ENCODE measurements at places on chromosomes 7 and 10.

- DNase-seq: no peak
Observed at GRCh38 chr10:26621889-26622711, 75.4 kb upstream of the PDSS1 start.

DNA sequence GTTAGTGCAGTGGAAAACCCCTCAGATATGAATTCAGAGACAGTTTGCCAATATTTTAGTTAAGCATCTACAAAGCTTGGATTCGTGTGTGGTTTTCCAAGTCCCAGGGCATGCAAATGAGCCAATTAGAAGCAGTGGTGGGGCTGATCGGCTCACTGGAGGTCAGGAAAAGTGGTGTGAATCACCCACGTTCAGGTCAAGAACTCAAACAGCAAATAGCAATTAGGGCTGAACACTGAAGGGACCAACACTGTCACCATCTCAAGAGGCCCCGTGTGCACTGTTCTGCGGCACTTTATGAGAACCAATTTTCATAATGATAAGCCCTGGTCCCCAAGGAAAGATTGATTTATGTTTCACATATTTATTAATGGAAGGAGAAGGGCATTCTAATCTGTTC lies 68.9 kb downstream of the ADARB2 start:
- no peak for DNase-seq

- no peak for DNase-seq
Observed at GRCh38 chr7:113304104-113304503, 185.8 kb upstream of the SMIM30 start.

GRCh38 chr7:150668472-150668911 lies 17.0 kb upstream of the GIMAP2 start:
- peak; percentile 45 for DNase-seq

DNA sequence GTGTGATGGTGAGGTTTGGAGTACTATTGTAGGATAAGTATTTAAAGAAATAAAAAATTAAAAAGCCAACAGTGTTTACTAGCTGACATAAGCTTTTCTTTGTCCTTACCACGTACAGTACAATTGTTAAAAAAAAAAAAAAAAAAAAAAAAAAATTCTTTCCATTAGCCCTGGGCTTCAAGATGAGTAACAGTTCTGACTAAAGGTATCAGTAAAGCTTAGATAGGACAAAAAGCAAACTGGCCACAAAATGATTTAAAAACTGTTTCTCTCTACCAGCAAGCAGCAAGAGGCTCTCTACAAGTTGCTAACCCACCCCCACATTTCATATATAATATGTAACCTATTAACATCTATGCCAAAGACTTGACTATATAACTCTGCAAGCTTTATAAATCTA lies 17.5 kb downstream of the HYCC1 start:
- no peak for DNase-seq

DNA sequence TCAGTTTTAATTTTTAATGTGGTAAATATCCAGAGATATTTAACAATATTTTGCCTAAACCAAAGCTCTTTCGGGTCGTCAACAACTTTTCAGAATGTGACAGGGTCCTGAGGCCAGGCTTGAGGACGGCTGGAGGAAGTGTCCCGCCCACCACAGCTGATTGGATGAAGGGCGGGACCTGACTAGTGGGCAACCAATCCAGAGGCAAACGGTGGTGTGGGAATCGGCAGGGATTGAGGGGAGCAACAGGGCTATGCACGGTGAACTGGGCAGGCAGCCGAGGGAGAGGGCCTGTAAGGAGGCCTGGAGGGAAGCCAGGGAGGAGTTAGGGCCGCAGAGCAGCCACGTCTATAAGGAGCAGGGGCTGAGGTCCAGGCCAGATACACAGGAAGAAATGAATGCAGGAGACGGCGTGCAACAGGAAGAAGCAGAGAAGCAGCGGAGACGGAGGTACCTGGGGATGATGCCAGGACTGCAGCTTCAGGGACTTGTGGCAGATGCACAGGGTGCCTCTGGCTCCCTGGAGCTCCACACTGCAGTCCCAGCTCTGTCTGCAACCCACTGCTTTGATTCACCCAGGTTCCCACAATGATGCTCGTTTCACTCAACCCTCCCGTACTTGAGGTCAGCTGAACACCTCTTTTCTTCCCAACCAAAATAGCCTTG lies 46.1 kb upstream of the ZMIZ1 start:
- no peak for DNase-seq

GRCh38 chr10:32393911-32394310 lies 47.0 kb upstream of the EPC1 start:
- no peak for DNase-seq

DNA sequence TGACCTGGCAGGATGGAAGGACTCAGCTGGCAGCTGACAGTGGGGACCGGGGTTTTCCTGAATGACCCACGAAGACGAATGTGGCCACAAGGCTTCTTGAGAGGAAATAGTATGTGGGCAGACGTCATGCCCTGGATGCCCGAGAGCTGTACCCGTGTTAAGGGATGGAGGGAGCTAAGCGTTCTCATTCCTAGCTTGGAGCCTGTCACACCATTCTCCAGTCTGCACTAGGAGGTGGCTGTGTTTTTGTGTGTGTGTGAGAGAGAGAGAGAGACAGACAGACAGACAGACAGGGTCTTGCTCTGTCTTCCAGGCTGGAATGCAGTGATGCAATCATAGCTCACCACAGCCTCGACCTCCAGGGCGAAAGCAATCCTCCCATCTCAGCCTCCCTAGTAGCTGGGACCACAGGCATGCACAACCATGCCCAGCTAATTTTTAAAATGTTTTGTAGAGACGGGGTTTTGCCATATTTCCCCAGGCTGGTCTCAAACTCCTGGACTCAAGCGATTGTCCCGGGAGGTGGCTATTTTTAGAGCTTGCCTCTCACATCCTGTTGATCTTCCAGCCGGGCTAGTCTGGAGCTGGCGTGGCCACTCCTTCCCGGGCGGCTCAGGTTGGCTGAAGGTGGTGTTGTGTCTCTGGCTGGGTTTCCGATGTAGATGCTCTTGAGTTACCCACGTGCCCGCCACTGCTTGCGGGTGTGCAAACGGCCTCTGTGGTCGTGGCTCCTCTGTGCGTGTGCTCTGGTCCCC lies 2.1 kb downstream of the AMZ1 start:
- no peak for DNase-seq

DNA sequence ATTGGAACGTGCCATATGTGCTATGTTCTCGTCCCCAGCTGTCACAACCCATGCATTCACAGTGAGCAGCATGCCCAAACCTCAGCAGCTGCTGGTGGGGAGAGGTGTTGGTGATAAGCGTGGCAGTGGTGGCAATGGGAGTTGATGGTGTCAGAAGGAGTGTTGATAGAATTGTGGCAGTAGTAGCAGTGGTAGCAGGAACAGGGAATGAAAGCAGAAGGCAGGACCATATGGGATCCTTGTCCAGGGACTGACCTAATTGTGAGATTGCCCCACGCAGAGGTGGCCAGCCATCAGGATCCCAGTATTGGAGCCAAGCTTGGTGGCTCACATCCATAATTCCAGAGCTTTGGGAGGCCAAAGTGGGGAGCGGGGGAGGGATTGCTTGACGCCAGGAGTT lies 276.3 kb downstream of the GALNT17 start:
- no peak for DNase-seq

DNA sequence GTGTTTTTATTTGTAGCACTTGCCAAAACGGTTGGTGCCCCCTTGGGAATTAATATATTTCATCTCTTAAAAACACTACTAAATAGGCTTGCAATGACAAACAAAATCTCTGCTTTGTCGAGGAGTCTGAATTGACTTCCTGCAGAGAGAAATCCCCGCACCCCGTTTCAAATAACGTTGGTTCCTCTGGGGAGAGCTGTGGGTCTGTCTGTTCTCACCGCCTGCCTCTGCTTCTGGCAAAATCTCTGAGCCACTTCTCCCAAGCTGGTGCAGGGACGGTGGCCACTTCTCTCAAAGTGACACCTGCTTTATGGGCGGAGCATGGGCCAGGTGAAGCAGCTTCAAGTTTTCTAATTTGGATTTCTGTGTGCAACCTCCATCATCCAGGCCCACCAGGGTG lies 186.3 kb upstream of the ADARB2 start:
- DNase-seq: no peak

DNA sequence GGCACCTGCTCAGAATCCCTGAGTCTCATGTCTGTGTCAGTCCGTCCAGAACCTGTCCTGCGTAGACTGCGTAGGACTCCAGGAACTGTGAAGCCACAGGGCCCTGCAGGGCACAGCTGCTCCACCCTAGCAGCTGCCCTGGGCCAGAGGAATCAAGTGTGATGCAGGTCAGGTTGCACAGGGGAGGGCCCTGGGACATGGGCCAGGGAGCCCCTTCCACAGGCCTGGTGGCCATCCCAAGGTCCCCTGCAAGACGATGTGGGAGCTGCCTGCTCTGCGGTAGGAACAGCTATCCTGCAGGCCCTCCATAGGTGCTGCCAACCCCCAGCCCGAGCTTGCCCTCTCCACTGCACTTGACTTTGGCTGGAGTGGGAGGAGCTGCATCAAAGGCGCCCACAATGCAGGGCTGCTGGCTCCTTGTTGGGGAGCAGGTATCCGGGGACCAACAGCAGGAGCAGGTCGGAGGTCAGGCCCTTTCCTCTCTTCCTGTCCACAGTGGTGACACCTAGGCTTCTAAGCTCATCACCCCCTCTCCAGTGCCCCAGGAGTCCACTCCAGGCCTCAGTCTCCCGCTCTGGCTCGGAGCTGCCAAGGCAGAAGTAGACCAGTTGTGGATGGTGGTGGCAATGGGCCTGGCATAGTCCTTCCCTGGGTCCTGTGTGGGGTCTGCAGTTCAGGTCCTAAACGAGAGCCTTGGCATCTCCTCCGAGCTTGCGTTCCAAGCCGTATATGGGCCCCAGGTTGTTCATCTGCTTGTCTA lies 149.1 kb downstream of the MAPK8 start:
- DNase-seq: no peak

GRCh38 chr7:139576179-139576973 lies 52.9 kb downstream of the CLEC2L start:
- no peak for DNase-seq

DNA sequence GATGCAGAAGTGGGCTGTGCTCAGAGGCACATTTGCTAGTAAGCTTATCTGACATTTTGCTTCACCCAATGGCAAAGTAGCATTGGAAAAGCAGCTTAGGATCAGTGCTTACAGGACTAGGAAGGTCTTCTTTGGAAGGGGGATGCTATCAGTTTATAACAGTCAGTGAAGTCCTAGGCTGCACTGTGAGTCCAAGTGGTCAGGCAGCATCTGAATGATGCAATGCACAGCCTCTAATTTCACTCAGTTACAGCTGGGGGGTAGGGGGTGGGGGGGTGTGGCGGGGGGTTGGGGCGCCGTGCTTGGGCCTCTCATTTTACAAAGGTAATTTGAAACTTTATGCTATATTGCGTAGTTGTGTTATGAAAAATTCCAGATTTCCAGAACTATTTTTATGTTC lies 652.3 kb upstream of the MGMT start:
- DNase-seq: no peak

DNA sequence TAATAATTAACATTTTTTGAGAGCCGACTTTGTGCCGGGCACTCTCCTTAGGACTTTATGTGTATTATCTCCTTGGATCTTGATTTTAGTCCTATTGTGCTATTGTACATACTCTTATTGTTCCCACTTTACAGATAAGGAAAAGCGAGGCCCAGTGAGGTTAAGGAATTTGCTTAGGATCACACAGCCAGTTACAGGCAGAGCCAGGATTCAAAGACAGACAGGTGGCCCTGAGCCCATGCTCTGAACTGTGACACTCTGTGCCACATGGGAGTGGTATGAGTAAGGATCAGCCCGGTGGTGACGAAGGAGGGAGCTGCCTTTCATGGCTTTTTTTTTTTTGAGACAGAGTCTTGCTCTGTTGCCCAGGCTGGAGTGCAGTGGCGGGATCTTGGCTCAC lies 15.8 kb upstream of the GNA12 start:
- DNase-seq: no peak

GRCh38 chr10:119754085-119754484 lies 28.2 kb downstream of the INPP5F start:
- no peak for DNase-seq

DNA sequence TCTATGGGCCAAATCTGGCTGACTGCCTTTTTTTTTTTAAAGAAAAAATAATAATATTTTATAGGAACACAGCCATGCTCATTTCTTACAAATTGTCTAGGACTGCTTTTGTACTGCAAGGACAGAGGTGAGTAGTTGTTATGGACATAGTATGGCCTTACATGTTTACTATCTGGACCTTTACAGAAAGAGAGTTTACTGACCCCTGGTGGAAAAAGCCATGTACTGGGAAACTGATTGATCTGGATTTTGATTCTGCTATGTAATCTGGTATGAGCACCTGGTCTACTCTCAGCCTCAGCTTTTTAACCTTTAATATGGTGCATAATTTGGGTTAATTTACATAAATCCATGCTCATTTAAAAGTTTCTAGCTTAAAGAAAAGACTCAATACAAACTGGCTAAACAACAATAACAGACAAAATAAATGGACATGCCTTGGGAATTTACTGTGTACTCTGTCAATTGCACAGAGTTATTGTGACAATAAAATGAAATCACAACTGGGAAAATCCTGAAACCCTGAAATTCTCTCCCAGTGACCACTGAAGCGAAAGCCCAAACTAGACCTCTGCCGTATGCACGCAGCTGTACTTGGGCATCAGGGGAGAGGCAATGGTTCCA lies 260.7 kb downstream of the BMPER start:
- no peak for DNase-seq

DNA sequence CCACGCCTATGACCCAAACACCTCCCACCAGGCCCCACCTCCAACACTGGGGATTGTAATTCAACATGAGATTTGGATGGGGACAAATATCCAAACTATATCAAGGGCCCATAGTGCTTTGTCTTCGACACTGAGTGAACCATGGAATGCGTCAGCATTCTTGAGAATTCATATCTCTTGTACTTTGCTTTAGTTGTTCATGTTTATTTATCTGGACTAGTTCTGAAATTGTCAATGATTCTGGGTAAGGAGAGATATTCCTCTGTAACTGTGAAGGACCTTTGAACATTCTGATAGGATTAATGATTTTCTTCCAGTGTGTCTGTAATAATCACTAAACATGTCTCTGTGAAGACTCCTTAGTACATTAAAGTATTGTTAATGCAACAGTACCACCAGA lies 374.8 kb downstream of the LRMDA start:
- DNase-seq: no peak

- no peak for DNase-seq
Observed at GRCh38 chr7:106317971-106318370, 33.2 kb upstream of the NAMPT start.

- no peak for DNase-seq
Observed at GRCh38 chr10:19815036-19815730, 1.0 kb upstream of the PLXDC2 start.

- DNase-seq: no peak
Observed at GRCh38 chr7:120944826-120945562, 5.6 kb upstream of the ING3 start.

DNA sequence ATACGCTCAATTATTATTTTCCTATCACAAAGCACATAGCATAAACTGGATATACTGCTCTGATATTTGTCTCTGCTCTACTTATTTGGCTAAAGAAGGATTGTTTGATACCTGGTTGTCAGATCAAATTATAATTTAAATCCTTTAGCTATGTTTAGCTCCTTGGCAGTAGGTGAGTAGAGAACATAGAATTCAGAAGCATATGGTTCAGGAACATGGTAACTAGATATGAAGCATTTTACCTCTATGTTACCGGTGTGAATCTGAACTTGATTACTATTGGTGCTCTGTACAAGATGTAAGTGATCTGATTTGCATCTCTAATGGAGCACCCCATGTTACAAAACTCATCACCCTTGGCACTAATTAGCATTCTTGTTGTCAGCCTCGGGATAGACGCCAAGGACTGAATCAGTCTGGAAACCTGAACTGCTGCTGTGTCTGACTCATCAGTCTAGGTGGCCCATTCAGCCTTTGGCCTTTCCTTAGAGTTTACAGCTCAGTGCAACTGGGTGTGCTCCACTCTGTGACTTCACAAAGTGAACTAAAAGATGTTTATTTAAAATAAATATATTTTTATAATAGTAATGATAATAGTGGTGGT lies 12.3 kb upstream of the MYPN start:
- DNase-seq: no peak

All from stimulated activated CD4-positive, alpha-beta T cell treated with anti-CD3 and anti-CD28 coated beads, Interleukin-4, amount 100 ng/mL, for 4 hours (primary cell).